ENCODE measurements at places on chromosomes 2 and 18.
A peak's percentile ranks its signal among the peaks of the same experiment; 100 is the strongest.

- no peak overlapping the region for H3K27ac ChIP-seq
- peaks cover 13% of the 10 kb centered on the region for H3K27me3 ChIP-seq
- no peak for DNase-seq
- H3K4me3 ChIP-seq, result no peak overlapping the region
Measured at GRCh38 chr2:30867385-30867784, 60.1 kb upstream of the CAPN13 start.

DNA sequence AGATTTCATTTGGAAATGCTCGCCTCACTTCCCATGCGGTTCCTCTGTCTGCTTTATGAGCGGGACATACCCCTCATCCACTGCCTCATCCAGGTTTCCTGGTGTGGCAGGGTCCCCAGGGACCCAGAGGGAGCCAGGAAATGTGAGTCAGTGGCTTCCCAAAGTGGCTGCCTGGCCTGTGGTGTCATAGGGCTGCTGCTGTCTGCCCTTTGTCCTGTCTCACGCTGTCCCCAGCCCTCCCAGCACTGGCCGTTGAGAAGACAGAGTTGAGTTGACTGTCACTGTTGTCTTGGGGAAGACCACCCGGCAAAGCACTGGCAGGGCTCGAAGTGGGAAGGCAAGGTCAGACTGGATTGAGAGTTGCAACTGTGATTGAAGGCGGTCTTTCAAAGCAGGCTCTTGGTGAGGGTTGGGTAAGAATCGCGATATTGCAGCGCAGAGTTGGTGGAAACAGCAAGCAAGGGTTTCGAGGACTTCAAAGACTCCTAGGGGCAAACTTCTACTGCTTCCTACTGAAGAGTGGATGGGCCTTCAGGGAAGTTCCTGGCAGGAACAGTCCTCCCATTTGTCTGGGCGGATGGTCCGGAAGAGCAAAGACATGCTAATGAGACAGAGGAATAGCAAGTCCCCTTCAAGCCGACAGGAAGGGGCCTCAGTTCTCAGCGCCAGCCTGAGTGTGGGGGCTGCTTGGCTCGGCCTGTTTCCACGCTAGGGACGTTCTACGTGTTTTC lies 33.9 kb downstream of the RAB31 start:
- H3K36me3 ChIP-seq, result no peaks in the 10 kb centered on the region
- peaks cover 61% of the 10 kb centered on the region for H3K27me3 ChIP-seq

DNA sequence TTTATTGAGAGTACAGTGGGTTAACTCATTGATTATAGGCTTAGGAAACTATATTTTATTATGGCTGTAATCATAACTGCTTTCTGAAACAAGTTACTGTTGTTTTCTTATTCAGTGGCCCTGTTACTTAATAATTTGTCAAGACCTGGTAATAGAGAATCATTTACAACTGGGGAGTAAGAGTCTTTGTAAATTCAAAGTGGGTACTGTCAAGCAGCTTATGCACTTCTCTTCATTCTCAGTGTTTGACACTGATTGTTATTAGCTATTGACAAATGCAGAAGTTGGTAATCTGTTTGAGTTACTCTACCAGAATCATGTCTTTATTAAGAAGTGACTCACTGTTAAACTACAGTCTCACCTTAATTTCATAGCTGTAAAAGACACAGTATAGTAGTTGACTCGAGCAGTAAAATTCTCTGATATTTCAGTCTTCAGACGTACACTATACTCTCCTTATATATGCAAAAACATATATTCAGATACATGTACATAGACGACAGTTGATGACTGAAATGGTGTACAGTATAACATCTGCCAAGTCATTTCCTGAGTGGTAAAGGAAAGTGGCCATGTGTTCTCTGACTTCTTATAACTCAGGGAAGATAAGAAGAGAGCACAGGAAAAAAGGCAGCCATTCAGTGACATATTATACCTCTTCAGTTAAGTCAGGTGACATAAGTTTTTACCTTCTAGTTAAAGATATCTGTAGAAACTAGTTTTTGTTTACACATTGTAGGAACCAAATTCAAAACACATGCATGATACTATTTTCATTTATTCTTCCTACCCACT lies 36.0 kb upstream of the TTC27 start:
- peaks cover 26% of the 10 kb centered on the region for H3K36me3 ChIP-seq
- no peak for DNase-seq
- H3K27me3 ChIP-seq, result no peaks in the 10 kb centered on the region

- H3K27ac ChIP-seq, result no peak overlapping the region
- H3K36me3 ChIP-seq, result no peaks in the 10 kb centered on the region
- H3K4me3 ChIP-seq, result no peak overlapping the region
- no peaks in the 10 kb centered on the region for H3K4me1 ChIP-seq
- peaks cover 4% of the 10 kb centered on the region for H3K27me3 ChIP-seq
Measured at GRCh38 chr2:236440110-236440881, 129.3 kb upstream of the ACKR3 start.

GRCh38 chr2:106749823-106750222 lies 136.1 kb downstream of the ST6GAL2 start:
- no peaks in the 10 kb centered on the region for H3K36me3 ChIP-seq
- no peak for DNase-seq
- peaks cover 4% of the 10 kb centered on the region for H3K27me3 ChIP-seq
- no peak overlapping the region for H3K4me3 ChIP-seq
- H3K4me1 ChIP-seq, result no peaks in the 10 kb centered on the region
- no peak overlapping the region for H3K27ac ChIP-seq

GRCh38 chr18:72208920-72209676 lies 335.0 kb downstream of the CBLN2 start:
- no peak for DNase-seq
- no peaks in the 10 kb centered on the region for H3K36me3 ChIP-seq
- H3K27me3 ChIP-seq, result no peaks in the 10 kb centered on the region
- H3K4me1 ChIP-seq, result no peaks in the 10 kb centered on the region
- H3K27ac ChIP-seq, result no peak overlapping the region
- H3K4me3 ChIP-seq, result no peak overlapping the region

- H3K36me3 ChIP-seq, result no peaks in the 10 kb centered on the region
- H3K27me3 ChIP-seq, result peaks cover 11% of the 10 kb centered on the region
- H3K4me1 ChIP-seq, result peaks cover 8% of the 10 kb centered on the region
- H3K27ac ChIP-seq, result no peak overlapping the region
- H3K4me3 ChIP-seq, result no peak overlapping the region
Measured at GRCh38 chr2:38146275-38146906, 70.4 kb upstream of the CYP1B1 start.

DNA sequence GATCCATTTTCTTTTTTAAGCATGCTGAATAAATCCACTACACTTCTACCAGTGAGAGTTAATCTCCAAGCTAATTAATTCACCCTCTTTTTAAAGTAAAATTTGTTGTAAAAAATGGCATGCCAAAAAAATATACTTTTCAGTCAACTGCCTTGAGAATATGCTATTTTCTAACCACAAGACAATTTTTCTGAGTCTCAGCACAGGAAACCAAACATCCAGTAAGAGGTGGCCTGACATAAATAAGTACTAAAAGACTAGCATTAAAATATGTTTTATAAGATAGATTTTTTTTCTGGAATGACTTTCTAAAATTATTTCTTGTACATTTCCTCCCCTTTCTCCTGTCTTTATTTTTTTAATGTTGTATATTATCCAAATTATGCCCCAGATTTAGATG lies 2.9 kb downstream of the FBXO36 start:
- H3K27ac ChIP-seq, result peak overlapping the region; percentile 11
- no peaks in the 10 kb centered on the region for H3K27me3 ChIP-seq
- peaks cover 2% of the 10 kb centered on the region for H3K36me3 ChIP-seq
- peaks cover 23% of the 10 kb centered on the region for H3K4me1 ChIP-seq
- DNase-seq, result no peak
- H3K4me3 ChIP-seq, result peak overlapping the region; percentile 39

- H3K4me1 ChIP-seq, result peaks cover 2% of the 10 kb centered on the region
- H3K27me3 ChIP-seq, result no peaks in the 10 kb centered on the region
- no peak overlapping the region for H3K27ac ChIP-seq
- no peak for DNase-seq
- no peaks in the 10 kb centered on the region for H3K36me3 ChIP-seq
- no peak overlapping the region for H3K4me3 ChIP-seq
Measured at GRCh38 chr18:74976331-74976909, 232.5 kb downstream of the PTGR3 start.

DNA sequence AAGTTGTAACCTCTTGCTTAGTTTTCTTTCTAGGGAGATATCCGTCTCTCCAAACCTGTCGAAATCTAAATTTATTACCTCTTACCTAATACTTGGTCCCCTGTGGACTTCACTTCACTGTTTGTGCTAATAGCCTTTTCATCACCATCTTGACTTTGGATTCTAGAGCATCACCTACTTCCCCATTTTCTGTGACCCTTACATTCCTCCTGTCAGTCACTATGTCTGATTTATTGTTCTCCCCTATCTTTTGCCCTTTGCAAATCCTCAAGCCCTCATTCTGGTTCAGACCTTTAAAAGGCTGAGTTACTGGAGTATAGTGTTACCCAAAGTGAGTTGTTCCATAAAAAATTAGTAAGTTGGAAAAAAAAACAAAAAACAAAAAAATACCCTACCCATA lies 7.5 kb downstream of the MYO1B start:
- H3K36me3 ChIP-seq, result no peaks in the 10 kb centered on the region
- no peaks in the 10 kb centered on the region for H3K4me1 ChIP-seq
- peaks cover 3% of the 10 kb centered on the region for H3K27me3 ChIP-seq
- H3K4me3 ChIP-seq, result no peak overlapping the region

GRCh38 chr2:201965550-201965949 lies 68.1 kb upstream of the FZD7 start:
- no peaks in the 10 kb centered on the region for H3K4me1 ChIP-seq
- no peak overlapping the region for H3K4me3 ChIP-seq
- H3K27ac ChIP-seq, result no peak overlapping the region
- H3K27me3 ChIP-seq, result no peaks in the 10 kb centered on the region
- DNase-seq, result no peak

DNA sequence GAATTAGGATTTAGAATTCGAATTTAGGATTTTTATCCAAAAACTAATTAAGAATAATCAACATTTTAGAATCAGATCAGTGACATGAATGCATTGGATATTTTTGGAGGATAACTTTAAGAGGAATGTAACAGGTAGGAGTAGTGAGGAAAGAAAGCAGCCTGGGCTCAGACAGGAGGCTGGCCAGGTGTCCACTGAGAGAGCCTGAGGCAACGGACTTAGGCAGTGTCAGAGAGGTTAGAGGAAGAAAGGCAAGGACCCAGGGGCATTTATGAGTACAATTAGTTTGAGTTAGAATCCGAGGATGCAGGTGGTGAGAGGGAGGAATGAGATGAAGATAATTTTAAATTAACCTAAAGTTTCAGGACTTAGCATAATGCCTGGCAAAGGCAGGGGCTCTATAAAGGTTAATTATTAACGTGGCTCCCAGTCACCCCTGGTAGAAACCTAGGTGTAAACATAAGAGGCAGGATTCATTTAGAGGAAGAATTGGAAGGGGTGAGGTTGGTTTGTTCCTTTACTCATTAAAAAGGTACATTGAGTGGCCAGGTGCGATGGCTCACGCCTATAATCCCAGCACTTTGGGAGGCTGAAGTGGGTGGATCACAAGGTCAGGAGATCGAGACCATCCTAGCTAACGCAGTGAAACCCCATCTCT lies 507.1 kb downstream of the TMEM182 start:
- H3K27me3 ChIP-seq, result no peaks in the 10 kb centered on the region
- H3K27ac ChIP-seq, result no peak overlapping the region
- no peak overlapping the region for H3K4me3 ChIP-seq
- H3K36me3 ChIP-seq, result no peaks in the 10 kb centered on the region

DNA sequence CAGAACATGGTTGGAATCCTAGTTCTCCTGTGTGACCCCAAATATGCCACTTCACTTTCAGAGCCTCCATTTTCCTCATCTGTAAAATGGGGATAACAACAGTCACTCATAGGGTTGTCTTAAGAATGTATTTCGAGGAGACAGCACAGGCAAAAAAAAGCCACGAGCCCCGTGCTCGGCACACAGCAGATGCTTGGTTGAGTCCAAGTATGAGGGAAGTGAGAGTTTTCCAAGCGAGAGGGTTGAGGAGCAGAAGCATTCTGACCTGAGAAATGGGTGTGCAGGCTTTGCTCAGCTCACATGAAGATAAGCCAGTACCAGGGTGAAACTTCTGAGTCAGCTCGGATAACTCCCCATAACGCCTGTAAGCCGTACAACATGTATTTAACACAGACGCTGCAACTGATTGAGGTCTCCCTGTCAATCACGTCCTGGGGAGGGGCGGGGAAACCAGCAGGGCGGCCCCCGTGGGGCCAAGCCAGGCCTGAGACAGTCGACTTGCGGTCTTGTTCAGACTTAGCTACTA lies 23.0 kb upstream of the ODC1 start:
- H3K27ac ChIP-seq, result no peak overlapping the region
- no peak for DNase-seq
- H3K27me3 ChIP-seq, result peaks cover 4% of the 10 kb centered on the region
- H3K4me3 ChIP-seq, result no peak overlapping the region

DNA sequence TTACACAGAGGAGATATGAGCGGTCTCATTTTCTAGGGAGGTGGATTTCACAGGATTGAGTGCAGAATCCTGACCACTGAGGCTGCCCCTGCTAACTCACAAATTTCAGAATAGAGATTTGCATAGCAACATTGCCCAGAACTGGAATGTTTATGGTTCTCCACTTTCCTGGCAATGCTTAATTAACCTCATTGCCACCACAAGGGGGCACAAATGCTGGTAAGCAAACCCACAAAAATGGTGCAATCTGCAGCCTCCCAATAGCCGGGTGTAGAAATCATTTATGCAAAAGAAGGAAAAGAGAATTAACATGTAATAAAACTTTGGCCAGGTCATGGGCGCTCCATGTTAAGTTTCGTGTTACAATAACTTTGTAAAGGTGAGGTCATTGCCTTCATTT lies 112.4 kb downstream of the CYRIA start:
- H3K4me1 ChIP-seq, result no peaks in the 10 kb centered on the region
- H3K4me3 ChIP-seq, result no peak overlapping the region
- no peaks in the 10 kb centered on the region for H3K36me3 ChIP-seq
- DNase-seq, result no peak

GRCh38 chr2:135745545-135745944 lies 3.9 kb downstream of the UBXN4 start:
- no peak for DNase-seq
- peaks cover 28% of the 10 kb centered on the region for H3K36me3 ChIP-seq
- peaks cover 32% of the 10 kb centered on the region for H3K4me1 ChIP-seq
- no peak overlapping the region for H3K27ac ChIP-seq
- no peak overlapping the region for H3K4me3 ChIP-seq
- no peaks in the 10 kb centered on the region for H3K27me3 ChIP-seq

- peaks cover 10% of the 10 kb centered on the region for H3K27me3 ChIP-seq
- no peak overlapping the region for H3K4me3 ChIP-seq
- no peaks in the 10 kb centered on the region for H3K4me1 ChIP-seq
- no peaks in the 10 kb centered on the region for H3K36me3 ChIP-seq
- DNase-seq, result no peak
- H3K27ac ChIP-seq, result no peak overlapping the region
Measured at GRCh38 chr18:37280701-37281393, 284.8 kb downstream of the CELF4 start.

DNA sequence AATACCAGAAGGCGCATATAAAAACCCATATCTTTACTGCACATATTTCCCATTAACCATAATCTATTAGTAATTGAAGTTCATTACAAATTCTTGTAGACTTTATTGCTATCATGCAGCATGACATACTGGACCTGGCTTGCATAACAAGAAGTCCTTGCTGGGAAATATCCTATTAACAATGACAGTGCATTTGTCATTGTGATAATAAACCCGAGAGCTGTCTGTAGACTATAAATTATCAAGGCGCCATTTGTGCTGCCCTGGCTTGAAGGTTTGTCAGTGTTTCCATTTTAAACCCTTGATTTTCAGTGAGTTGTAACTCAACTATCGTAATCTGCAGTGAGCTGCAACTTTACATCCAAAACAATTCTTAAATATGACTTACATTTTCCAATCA lies 59.0 kb downstream of the HNMT start:
- no peaks in the 10 kb centered on the region for H3K36me3 ChIP-seq
- H3K4me1 ChIP-seq, result no peaks in the 10 kb centered on the region
- no peak overlapping the region for H3K4me3 ChIP-seq

Measured in activated naive CD8-positive, alpha-beta T cell treated with anti-CD3 and anti-CD28 coated beads, Interleukin-2, amount 10 ng/mL, durations not matched to agents 7 days and 5 days (primary cell).